ENCODE measurements at places on chromosomes 2 and 18. TPM values are rescaled to one million over a fixed set of nuclear protein-coding genes. Genes with fewer than 3 reads are reported as not detected.

CELF4 gene
- not detected for total RNA-seq

SERPINB3 gene
- total RNA-seq, result not detected

FSHR gene
- total RNA-seq, result not detected

GREB1 gene
- not detected for total RNA-seq

PDK1 gene
- total RNA-seq, result 68.3 TPM

TIA1 gene
- 103 TPM for total RNA-seq

REG1A gene
- not detected for total RNA-seq

DNA sequence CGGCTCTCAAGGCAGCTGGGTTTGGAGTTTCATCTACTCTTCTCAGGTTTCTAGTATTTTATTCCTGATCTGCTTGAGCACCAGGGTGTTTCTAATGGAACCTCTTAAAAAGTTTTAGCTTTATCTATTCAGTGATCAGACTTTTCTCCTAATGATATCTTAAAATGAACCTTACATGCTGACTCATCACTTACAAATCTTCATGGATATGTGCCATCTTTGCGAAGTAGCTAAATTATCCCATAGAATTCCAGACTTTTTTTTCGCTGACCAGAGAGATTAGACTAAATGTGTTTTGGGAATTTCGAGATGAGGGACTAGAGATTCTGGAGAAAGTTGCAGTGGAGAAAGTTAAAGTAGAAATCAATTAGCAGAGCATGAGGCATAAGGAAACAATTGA is 401.0 kb downstream of the GRB14 start:
- DNase-seq, result no peak

DNA sequence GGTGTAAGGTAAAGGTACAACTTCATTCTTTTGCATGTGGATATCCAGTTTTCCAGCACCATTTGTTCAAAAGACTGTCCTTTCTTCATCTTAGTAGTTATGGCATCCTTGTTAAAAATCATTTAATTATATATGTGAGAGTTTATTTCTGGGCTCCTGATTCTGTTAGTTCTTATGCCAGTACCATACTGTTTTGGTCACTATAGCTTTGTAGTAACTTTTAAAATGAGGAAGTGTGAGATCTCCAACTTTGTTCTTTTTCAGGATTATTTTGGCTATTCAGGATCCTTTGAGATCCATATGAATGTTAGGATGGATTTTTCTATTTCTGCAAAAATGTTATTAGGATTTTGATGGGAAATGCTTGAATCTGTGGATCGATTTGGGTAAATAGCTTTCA is 16.8 kb downstream of the ACTR3 start:
- no peak for DNase-seq

GRCh38 chr18:79483971-79484491 is 88.3 kb downstream of the NFATC1 start:
- DNase-seq, result no peak

GRCh38 chr2:216787851-216788540 is 71.9 kb downstream of the TNP1 start:
- DNase-seq, result no peak

DNA sequence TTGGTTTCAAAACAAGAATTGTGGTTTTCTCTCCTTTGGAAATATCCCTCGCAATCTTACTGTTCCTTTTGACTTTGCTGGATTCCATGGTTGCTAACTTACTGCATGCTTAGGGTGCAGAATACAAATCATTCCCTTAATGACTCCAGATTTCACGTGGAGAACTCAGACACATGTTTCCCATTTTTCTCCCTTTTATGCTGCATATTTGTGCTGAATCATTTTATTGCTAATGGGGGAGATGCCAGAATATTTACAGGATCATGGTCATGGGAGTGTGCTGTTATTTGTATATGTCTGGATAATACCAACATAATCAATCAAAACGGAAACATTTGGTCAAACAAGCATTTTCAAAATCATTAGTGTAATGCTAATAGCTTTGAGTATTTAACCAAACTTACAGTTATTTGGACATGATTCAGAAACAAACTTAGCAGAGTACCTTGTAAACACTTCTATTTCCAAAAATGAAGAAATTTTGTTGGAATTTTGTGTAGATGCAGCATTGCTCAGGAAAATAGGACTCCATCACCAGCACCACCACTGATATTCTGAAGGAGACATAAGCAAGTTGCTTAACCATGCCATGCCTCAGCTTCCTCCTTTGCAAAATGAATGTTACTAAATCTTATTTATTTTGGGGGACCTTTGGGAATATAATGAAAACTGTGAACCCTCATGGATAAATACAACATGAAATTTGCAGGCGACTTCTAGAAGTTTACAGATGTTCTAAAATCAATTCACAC is 122.5 kb upstream of the RND3 start:
- DNase-seq, result peak; percentile 88

- peak; percentile 70 for DNase-seq
Measured at GRCh38 chr2:144996225-144996795, 476.4 kb upstream of the ZEB2 start.

DNA sequence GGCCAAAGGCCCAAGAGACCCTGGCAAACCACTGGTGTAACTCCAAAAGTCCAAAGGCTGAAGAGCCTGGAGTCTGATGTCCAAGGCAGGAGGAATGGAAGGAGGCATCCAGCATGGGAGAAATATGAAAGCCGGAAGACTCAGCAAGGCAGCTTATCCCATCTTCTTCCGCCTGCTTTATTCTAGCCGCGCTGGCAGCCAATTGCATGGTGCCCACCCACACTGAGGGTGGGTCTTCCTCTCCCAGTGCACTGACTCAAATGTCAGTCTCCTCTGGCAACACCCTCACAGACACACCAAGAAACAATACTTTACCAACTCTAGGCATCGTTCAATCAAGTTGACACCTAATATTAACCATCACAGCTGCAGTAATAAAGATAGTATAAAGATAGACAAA is 34.1 kb downstream of the MAPK4 start:
- no peak for DNase-seq

DNA sequence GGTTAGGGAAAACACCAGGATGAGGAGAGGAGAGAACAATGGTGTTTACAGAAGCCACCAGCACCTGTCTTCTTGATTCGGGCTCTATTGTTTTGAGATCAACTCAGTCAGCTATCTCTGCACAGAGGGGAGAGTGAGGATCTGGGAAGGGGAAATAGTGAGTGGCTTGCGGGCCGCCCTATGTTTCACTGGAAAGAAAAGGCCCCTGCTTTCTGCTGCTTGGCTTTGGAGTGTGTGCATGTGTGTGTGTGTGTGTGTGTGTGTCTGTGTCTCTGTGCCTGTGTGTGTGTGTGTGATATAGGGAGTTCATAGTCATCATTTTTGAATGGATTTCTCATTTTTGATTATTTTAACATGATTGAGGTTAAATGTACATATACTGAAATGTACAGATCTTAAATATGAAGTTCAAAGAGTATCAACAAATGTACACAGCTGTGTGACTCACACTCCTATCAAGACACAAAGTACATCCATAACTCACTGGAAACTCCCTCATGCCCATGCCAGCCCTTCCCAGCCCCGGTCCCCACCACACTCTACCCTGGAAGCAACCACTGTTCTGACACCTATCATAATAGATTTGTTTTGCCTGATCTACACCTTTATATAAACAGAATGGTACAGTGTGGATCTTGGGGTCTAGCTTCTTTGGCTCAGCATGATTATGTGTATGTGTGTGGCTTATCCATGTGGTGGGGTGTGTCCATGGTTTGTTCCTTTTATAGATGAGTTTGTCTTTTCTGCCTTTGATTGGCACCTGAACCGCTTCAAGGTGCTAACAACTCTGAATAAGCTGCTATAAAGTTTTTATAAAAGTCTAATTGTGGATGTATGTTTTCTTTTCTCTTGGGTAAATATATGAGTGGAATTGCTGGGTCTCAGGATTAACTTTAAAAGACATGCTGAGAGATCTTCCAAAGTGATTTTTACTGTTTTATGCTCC is 258.3 kb downstream of the SETBP1 start:
- no peak for DNase-seq

- DNase-seq, result no peak
Measured at GRCh38 chr18:8724452-8724851, 19.1 kb downstream of the MTCL1 start.

DNA sequence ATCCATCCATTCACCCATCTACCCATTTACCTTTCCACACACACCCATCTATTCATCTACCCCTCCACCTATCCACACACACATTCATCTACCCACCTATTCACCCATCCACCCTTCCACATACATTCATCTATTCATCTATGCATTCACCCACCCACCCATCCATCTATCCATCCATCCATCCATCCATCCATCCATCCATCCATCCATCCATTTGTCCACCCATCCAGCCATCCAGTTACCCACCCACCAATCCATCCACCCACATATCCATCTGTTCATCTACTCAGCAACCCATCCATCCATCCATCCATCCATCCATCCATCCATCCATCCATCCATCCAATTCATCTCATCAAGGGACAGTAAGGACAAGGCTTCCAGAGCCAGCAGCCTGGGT is 74.0 kb downstream of the INHBB start:
- DNase-seq, result no peak

DNA sequence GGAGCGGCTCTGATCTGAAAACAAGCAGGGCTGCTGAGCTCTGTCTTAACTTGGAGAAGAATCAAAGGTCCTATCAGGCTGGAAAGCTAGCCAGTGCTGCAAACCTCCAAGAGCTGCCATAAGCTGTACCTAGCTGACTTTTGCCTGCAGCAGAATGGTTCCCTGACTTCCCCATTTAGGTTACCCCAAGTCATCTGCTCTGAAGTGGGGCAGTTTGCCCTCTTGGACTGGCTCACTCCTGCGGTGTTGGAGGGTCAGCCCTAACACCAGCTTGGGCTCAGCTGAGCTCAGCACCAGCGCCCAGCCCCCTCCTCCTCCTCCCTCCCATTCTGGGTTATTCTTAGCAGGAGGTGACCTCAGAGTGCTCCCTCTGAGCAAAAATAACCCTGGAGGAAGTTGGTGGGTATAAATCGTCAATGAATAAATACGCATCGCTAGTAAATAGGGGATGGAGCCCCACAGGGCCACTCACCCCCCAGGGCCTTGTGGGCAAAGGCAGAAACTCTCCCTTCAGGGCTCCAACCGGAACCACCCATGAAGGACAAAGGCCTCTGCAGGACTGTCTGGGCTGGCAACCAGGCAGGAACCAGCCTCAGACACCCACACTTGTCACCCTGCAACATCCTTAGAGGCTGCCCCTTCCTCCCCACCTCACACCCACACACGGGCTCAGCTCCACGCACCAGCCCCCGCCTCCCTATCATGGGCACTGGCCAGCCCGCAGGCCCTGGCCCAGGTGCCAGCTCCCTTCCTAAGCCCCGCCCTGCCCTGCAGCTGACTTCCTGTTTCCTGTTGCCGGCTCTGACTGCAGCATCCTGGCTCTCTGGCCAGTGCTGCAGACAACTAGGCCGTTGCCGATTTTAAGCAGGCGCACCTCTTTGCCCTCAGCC is 46.9 kb downstream of the DNMT3A start:
- DNase-seq, result peak; percentile 24

DNA sequence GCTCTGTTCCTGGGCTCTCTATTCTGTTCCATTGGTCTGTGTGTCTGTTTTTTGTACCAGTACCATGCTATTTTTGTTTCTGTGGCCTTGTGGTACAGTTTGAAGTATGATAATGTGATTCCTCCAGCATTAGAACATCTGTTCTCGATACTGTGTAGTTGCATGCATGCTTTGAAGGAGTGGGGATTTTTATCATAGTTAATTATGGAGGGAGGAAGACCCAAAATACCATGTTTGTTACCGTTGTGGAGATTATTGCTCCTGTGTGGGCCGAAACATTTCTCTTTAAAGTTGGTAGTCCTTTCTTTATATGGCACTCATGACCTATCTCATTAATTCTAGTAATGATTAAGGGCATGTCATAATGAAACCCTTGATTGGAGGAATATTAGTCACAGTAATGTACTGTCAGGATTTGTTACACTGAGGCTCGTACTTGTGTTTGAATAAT is 87.6 kb downstream of the TTC27 start:
- DNase-seq, result peak; percentile 15
